ENCODE measurements at places on chromosomes 12 and 14.

DNA sequence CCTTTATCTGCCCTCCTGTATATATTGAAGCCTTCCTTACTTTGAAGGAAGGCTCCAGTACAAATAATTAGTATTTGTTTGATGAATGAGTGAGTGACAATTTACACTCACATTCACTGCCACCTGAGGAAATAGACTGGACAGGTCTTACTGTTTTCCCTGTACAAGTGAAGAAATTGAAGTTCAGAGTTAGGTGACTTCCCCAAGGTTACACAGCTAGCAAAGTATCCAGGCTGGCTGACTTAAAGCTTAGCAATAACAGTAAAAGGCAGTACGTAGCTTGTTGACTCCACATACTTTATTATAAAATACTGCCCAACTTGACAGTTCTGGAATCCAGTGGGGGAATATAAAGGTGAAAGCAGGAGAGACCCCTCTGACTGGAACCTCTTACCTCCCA lies 2.6 kb upstream of the KRT18 start:
- peak; percentile 46 for DNase-seq

DNA sequence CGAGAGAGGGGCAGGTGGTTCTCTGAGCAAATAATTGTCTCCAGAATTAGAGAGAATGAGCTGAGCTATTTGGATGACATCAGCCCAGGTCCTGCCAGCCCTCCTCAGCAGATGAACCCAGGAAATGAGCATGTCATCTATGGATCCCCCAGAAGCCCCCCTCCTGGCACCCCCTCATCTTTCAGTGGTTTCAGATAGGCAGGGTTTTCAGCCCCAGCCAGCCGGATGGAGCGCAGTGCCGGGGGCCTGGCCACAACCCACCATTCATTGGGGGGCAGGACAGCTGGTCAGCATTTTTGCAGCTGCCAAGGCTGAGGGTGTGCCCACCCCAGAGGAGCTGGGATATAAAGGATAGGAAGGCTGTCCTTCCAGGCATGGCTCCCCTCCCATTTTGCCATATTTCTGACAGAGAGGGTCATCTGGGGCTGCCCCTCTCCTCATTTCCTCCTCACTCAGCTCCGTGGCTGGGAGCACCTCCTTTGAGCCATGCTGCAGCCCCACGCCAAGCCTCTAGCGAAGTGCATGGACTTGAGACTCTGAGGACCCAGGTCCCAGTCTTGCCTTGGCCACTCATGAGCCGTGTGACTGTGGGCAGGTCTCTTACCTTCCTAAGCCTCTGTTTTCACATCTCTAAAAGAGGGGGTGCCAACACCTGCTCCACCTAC lies 6.0 kb upstream of the KRT71 start:
- DNase-seq: no peak

- peak; percentile 41 for DNase-seq
Observed at GRCh38 chr12:132524405-132524804, 34.5 kb downstream of the FBRSL1 start.

DNA sequence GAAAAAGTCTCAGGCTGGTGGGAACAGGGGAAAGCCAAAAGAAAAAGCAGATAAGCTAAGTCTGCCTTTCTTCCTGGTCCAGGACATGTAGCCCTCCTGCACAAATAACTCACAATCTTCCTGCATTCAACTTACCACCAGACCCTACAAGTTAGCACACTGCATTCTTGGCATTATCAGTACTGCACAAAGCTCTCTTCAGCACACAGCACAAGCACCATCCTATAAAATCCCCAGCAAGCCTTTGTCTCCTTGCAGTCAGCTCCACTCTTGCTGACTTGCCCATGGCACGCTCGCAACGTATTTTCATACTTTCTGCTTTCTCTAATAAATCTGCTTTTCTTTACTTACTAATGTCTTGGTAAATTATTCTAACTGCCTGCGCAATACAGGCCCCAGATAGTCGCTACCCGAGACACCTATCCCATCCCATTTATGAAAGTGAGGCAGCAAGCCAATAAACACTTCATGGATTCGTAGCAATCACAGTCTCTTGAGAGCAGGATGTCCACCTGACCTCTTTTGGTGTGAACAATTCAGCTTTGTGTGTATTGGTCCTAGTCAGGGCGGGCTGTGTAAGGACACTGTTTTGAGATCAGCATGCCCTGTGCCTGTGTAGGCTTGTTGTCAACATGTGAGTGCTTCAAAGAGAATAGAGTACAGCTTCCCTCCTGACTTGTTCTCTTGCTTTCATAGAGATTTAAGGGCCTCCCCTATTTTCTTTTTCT lies 49.0 kb downstream of the TMEM117 start:
- DNase-seq: no peak

GRCh38 chr12:45674181-45674977 lies 55.1 kb upstream of the ARID2 start:
- peak; percentile 92 for DNase-seq

GRCh38 chr12:127583041-127583440 lies 683.9 kb upstream of the TMEM132C start:
- DNase-seq: peak; percentile 19

GRCh38 chr14:37172024-37172869 lies at the start of gene SLC25A21:
SLC25A21 (minus strand) TSS chr14:37172606.
- peak; percentile 74 for DNase-seq

DNA sequence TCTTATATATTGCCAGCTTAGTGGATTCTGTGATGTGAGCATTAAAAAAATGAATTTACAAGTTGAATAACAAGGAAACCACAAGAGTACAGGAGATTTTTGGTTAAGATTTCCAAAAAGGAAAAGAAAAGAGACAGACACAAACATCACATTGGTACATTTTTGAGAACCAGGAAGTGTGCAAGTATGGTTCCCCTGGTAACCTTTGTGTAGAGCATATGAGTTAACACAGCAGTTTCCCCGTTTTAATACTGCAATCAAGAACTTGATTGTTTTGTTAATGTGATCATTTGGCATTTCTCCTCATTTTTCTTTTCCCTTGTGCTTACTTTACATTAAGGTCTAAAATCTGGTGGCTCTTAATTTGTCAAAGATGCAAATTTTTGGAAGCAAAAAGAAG lies 490.4 kb upstream of the ATP2B1 start:
- DNase-seq: no peak

GRCh38 chr12:6977653-6978052 lies 6.9 kb downstream of the EMG1 start:
- DNase-seq: no peak

DNA sequence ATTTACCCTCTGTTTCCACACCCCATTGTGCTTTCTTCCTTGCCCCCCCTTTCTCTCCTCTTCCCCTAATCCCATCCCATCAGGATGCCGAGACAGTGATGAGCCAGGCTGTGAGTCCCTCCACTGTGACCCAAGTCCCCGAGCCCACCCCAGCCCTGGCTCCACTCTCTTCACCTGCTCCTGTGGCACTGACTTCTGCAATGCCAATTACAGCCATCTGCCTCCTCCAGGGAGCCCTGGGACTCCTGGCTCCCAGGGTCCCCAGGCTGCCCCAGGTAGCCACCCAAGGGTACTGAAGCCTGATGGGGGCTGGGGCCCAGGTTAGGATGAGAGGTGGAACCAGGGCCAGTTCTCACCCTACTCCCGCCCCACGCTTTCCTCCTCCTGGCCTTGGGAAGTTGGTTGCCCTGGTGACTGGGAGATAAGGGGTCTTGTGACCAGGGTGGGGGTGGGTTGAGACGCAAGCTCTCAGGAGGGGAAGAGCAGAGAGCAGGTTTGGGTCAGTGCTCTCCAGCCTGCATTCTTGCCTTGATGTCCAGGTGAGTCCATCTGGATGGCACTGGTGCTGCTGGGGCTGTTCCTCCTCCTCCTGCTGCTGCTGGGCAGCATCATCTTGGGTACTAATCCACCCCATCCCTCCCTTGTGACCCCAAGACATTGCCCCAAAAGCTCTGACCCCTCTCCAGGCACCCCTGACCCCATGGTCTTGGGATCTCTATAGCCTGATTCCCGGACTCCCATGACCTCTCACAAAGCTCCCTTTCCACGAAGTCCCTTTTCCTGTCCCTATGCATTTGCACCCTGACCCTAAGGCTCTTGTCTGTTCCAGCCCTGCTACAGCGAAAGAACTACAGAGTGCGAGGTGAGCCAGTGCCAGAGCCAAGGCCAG lies 1.2 kb downstream of the AMHR2 start:
- DNase-seq: no peak

DNA sequence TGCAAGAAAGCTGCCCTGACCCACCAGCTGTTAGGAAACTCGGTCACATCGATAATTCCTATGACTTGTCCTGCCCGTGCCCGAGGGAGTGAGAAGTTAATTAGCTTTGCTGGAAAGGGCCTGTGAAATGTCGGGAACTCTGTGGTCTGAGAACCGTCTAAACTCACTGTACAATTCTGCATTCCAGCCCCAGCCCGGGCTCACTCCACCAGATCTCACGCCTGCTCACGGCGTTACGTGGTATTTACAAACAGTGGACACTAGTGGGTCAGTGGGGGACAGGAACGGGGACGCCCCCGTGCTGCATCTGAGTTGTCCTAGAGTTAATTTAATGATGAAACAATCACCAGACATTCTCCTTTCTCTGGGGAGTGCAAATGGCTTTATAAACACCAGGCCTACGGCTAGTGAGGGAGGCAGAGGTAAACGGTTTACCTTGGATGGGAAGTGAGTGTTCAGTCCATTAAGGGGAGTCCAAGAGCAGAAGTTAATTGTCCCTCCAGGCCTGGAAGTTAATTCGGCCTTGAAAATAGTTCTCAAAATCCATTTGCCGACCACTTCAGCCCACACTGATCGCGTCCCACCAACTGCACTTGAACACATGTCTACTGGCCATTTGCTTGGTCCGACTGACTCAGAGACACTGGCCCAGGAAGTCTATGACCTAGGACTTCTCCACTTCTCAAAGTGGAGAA lies 93.5 kb upstream of the MED13L start:
- DNase-seq: peak; percentile 94

DNA sequence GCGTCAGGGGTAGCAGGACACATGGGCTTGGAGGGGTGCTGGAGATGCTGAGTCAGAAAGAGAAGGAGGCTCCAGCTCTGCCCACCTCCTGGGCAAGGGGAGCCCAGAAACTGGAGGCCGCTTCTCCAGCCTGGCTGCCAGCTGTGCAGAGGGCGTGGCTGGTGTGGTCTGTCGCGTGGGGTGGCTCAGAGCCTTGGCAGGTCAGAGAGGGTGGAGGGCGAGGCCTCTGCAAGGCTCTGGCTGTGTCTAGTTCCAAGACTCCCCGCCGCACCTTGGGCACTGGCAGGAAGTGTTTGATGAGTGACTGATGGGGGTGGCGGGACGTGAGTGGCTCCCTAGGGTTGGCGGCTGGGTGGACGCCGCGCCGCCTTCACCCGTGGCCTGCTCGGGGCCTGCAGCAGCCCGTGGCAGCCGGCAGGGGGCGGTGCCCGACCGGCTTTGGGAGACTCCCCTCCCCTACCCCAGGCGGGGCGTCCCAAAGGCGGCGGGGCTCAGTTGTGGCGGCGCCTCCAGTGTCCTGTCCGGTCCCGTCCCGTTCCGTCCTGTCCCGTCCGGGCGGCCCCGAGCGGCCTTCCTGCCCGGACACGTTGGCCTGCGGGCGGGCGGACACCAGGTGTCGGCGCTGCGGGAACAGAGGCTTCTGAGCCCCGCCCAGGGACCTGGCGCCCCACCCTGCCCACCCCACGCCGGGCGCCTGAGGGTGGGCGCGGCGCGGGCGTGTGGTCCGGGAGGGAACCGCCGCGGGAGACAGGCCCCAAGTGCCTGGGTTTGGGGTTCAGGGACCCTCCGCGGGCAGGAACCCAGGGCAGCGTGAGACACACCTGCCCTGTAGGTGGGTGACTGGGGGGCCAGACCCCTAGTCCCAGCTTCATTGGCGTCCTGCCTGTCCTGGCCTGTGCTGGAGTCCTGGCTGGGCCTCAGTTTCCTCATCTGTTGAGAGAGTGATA lies 39.7 kb downstream of the KRT80 start:
- DNase-seq: peak; percentile 52

DNA sequence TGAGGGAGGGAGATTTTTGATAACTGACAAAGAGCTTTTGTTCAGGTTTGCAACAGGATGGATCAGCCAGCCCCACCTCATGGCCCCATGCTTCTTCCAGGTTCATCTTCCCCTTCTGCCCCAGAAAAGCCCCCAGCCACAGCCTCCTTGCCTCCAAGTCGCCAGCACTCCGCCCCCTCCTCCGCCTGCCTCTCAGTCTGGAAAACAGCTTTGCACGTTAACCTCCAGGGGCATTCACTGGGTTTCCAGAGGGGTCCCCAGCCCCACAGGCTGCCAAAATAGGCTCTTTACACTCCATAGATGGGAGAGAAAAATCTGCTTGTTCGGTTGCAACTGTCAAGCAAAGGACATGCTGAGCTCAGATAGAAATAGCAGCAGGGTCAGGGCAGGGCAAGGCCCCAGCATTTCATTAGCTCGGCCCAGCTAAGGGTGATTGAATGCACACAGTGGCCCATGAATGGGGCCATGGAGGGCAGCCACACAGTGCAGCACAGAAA lies 253.6 kb downstream of the ZFP36L1 start:
- no peak for DNase-seq

DNA sequence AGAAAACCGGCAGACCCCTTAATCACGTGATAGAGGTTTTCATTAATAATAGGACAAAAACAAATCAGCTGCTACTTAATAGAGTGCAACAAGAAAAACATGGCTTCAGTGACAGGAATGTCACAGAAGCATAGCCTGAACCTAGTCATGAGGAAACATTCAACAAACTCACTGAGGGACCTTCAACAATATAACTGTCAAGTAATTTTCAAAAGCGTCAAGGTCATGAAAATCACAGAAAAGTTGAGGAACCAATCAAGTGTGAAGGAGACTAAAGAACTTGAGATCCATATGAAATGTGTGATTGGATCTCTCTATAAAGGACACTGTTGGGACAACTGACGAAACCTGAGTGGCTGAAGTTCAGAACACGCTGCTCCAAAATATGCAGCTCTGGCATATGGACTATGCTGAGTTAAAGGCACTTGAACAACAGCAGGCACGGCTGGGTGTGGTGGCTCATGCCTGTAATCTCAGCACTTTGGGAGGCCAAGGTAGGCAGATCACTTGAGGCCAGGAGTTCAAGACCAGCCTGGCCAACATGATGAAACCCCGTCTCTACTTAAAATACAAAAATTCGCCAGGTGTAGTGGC lies 16.3 kb downstream of the NDUFA12 start:
- no peak for DNase-seq

- no peak for DNase-seq
Observed at GRCh38 chr12:22248571-22249115, 85.9 kb downstream of the ST8SIA1 start.

- peak; percentile 19 for DNase-seq
Observed at GRCh38 chr12:77163074-77164038, 98.0 kb upstream of the E2F7 start.

GRCh38 chr12:72102150-72102549 lies 163.5 kb downstream of the TPH2 start:
- no peak for DNase-seq

GRCh38 chr14:65993103-65993502 lies 493.1 kb upstream of the CCDC196 start:
- DNase-seq: no peak

DNA sequence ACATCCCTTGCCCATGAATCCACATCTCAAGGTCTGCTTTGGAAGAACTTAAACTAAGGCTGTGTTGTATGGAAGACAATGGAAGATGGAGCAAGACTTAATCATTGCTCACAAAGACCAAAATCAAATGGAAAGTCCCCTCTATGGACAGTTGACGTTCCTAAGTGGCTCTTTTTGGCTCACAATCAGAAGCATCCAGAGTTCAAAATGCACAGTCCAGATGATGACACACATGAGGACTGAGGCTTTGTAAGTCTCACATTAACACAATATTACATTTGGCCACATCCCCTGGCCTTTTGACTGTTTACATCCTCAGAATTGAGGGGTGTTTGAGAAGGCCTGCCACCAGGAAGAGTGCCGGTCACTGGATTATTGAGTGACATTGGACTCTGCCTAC lies 122.3 kb upstream of the CPM start:
- no peak for DNase-seq

GRCh38 chr14:88853129-88853528 lies 28.7 kb downstream of the TTC8 start:
- DNase-seq: no peak

GRCh38 chr14:56124327-56124726 lies 6.1 kb downstream of the PELI2 start:
- peak; percentile 79 for DNase-seq

All from EH (cell line).